ENCODE measurements at places on chromosomes 16 and 17. TPM values are rescaled to one million over a fixed set of nuclear protein-coding genes. Genes with fewer than 3 reads are reported as not detected.

DNA sequence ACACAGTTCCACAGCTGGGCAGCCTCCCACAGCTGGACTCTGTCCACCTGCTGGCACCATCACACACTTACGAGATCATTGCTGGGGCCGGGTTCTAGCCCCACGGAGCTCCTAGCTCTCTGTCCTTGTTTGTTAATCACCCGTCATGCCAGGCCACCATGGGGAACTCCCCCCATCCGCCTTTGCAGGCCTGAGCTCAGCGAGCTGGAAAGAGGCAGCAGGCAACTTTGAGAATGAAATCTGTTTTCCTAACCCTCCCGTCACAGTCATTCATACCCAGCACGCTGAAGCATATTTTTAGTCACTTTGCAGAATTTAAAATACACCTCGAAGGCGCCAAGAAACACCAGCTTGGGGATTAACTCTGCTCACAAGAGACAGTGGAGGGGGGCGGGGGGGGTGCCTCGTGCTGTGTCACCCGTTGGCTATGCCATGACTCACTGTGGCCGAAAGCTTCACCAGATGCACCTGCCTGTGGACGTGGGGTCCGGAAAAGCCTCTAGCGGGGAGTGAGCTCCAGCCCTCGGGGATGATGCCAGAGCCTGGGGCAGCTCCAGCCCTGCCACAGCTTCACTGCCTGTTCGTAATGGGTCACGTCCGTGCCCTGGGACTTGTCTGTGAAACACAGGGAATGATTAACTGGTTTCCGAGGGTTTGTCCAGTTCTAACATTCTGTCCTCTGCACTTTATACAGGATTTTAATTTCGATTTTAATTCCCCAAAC is 1.4 kb upstream of the SPNS2 start:
- DNase-seq = no peak

- DNase-seq = no peak
These were observed 2.5 kb downstream of the SEZ6L2 start for GRCh38 chr16:29896841-29897240.

- no peak for DNase-seq
These were observed 22.1 kb upstream of the CRHR1 start for GRCh38 chr17:45761957-45762565.

- no peak for DNase-seq
These were observed 15.3 kb upstream of the CNOT1 start for GRCh38 chr16:58644765-58645487.

DNA sequence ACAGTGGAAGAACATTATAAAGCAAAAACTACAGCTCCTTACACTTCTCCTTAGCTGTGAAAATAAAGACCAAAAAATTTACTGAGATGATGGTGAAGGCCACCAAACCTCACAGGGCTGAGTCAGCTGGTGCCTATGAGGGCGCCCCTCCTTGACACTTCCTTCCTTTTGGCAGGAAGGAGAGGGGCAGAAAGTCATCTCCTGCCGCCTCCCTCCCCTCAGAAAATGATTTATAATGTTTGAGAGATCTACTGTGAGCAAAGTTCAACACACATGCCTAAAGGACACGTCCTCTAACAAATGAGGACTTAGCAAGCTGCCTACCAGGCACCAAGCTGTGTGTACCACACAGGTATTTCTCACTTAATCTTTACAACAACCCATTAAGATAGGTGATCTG is 245.7 kb downstream of the PRKCA start:
- DNase-seq = no peak

- no peak for DNase-seq
These were observed 60.4 kb downstream of the PRMT7 start for GRCh38 chr16:68371276-68371651.

GRCh38 chr17:39131616-39132015 is 19.8 kb downstream of the PLXDC1 start:
- DNase-seq = no peak

GRCh38 chr16:85398688-85399582 is 214.2 kb upstream of the GSE1 start:
- DNase-seq = no peak

GRCh38 chr16:22375117-22375962 is 921 bp upstream of the CDR2 start:
- no peak for DNase-seq

Gene DOK4
- 9.2 TPM for polyA plus RNA-seq

Gene HOXB1
- polyA plus RNA-seq = not detected

Gene C16orf96
- polyA plus RNA-seq = 0.60 TPM

Gene GRIN2C
- 1.2 TPM for polyA plus RNA-seq

Gene KRT33A
- not detected for polyA plus RNA-seq

Gene MMP2
- polyA plus RNA-seq = 625 TPM
